Central memory CD8-positive, alpha-beta T cell (primary cell): ENCODE measurements at places on chromosomes 1 and 21.
A peak's percentile ranks its signal among the peaks of the same experiment; 100 is the strongest.

DNA sequence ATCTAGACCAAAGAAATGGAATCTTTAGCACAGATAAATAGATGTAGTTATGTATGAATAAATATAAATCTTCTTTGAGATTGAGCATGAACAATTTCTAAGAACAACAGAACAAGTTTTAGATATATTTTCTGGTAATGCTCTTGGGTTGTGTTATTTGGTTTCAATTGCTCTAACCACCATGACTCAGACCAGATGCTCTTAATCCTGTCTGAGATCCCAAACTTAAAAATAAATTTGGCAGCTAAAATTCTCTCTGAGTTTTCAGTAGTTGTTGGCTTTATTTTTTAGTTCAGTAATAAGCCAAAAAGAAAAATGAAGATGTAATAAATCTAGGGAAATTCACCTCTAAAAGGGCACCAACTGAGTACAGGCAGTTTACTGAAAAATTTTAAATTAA lies 1693.4 kb downstream of the NCAM2 start:
- H3K36me3 ChIP-seq: no peaks in the 10 kb centered on the region
- no peak overlapping the region for H3K27ac ChIP-seq
- H3K4me1 ChIP-seq: no peaks in the 10 kb centered on the region
- H3K4me3 ChIP-seq: no peak overlapping the region

DNA sequence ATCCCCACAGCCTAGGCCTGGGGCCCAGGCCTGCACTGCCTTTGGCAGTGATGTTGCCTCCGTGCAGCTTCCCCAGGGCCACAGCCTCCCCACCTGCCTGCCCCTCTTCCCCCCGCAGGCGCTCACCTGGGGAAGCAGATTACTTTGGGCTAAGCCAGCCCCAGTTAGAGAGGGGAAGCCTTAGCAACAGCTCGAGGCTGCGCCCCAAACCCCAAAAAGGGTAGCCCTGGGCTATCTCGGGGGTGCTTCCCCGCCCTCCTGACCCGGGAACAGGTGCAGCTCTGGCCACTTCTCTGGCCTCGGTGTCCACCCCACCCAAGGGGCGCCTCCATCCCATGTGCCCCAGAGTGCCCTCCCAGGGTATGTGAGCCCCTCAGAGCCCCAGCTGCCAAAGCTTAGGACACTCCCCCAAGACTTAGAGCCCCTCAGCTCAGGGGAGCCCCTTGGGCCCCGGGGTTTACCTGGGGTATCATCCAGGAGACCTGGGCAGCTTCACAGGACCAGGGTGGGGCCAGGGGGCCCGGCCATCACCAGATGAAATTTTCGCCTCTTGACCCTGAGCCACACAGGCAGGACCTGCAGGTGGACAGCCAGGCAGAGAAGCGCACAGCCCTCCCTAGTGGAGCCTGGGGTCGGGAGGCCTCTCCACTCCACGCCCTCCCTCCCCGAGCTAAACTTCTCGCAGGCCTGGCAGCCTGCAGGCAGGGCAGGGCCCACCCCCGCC lies 3.3 kb upstream of the TTC34 start:
- H3K27ac ChIP-seq: no peak overlapping the region
- no peak overlapping the region for H3K4me3 ChIP-seq
- H3K4me1 ChIP-seq: no peaks in the 10 kb centered on the region
- peaks cover 2% of the 10 kb centered on the region for H3K36me3 ChIP-seq
- peaks cover 27% of the 10 kb centered on the region for H3K27me3 ChIP-seq

DNA sequence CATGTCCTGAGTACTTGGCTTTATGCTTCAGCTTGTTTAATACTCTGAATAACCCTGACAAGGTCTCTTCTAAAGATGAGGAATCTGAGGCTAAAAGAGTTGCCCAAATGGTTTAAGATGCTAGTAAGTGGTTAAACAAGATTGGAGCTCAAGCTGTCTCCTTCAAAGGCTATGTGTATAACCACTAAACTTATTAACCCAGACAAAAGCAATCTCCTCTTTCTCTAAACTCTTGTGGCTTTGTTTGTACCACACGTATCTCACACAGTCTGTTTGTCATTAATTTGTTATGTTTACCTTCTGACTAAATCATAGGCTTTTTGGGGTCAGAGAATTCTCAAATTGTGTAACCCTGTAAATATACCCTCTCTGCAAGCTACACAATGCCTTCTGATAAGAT lies 89.9 kb downstream of the HMCN1 start:
- no peak for DNase-seq
- H3K36me3 ChIP-seq: peaks cover 1% of the 10 kb centered on the region
- no peak overlapping the region for H3K4me3 ChIP-seq
- H3K4me1 ChIP-seq: no peaks in the 10 kb centered on the region
- H3K27me3 ChIP-seq: peaks cover 40% of the 10 kb centered on the region

DNA sequence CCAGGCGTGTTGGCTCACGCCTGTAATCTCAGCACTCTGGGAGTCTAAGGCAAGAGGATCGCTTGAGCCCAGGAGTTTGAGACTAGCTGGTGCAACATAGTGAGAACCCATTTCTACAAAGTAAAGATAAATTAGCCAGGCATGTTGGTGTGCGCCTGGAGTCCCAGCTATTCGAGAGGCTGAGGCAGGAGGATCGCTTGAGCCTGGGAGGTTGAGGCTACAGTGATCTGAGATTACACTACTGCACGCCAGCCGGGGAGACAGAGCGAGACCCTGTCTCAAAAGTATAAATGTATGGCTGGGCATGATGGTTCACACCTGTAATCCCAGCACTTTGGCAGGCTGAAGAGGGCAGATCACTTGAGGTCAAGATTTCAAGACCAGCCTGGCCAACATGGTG lies 51.5 kb upstream of the LBR start:
- no peaks in the 10 kb centered on the region for H3K36me3 ChIP-seq
- no peak overlapping the region for H3K4me3 ChIP-seq
- DNase-seq: no peak

GRCh38 chr1:35270836-35271235 lies 2.3 kb downstream of the ZMYM4 start:
- H3K4me3 ChIP-seq: peak overlapping the region; percentile 8
- H3K36me3 ChIP-seq: peaks cover 11% of the 10 kb centered on the region
- H3K4me1 ChIP-seq: peaks cover 29% of the 10 kb centered on the region
- no peak overlapping the region for H3K27ac ChIP-seq
- no peak for DNase-seq

GRCh38 chr1:84957966-84958365 lies 38.9 kb downstream of the MCOLN2 start:
- peaks cover 11% of the 10 kb centered on the region for H3K4me1 ChIP-seq
- DNase-seq: no peak
- H3K27ac ChIP-seq: no peak overlapping the region
- no peaks in the 10 kb centered on the region for H3K27me3 ChIP-seq

- H3K36me3 ChIP-seq: no peaks in the 10 kb centered on the region
- H3K27me3 ChIP-seq: peaks cover 92% of the 10 kb centered on the region
- peak overlapping the region; percentile 29 for H3K4me3 ChIP-seq
Observed at GRCh38 chr1:153346077-153346723, 2.4 kb downstream of the PGLYRP4 start.

DNA sequence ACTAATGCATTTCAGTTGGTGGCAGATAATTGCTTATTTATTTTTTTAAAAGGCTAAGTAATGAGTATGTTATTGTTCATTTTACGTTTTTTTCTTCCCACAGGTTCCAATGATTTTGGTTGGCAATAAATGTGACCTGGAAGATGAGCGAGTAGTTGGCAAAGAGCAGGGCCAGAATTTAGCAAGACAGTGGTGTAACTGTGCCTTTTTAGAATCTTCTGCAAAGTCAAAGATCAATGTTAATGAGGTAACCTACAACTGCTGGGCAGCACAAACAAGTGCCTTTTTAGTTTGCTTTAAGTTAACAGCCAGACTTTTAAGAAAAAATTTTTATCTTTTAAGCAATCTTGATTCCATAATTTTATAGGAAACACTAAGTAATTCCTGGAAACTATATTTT lies 35.0 kb downstream of the INKA2 start:
- peaks cover 63% of the 10 kb centered on the region for H3K36me3 ChIP-seq
- H3K4me1 ChIP-seq: peaks cover 6% of the 10 kb centered on the region
- peak overlapping the region; percentile 47 for H3K27ac ChIP-seq
- no peak overlapping the region for H3K4me3 ChIP-seq
- H3K27me3 ChIP-seq: no peaks in the 10 kb centered on the region

- H3K4me1 ChIP-seq: no peaks in the 10 kb centered on the region
- peaks cover 16% of the 10 kb centered on the region for H3K27me3 ChIP-seq
- H3K27ac ChIP-seq: no peak overlapping the region
- no peak for DNase-seq
- H3K4me3 ChIP-seq: no peak overlapping the region
Observed at GRCh38 chr1:48572646-48573258, 100.7 kb upstream of the SPATA6 start.

GRCh38 chr1:36874271-36875060 lies 159.8 kb downstream of the GRIK3 start:
- DNase-seq: no peak
- no peak overlapping the region for H3K4me3 ChIP-seq
- no peaks in the 10 kb centered on the region for H3K4me1 ChIP-seq
- no peak overlapping the region for H3K27ac ChIP-seq
- peaks cover 46% of the 10 kb centered on the region for H3K27me3 ChIP-seq

DNA sequence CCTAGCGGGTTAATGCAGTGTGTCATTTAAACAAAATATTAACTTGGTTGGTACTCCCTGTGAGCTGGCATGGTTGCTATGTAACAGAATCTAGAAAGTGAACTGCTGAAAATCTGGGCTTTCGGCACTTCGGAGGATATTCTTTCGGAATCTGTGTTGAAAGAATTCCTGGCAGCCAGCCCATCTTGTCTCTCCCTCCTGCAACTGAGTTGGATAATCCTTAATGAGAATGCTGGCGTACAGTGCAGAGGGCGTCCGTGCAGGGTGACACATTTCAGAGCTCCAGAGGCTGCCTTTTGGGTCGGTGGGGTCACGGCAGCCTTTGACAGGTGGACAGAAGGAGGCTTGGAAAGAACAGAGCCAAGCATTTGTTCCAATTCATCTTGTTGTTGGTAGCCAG lies 3.7 kb downstream of the KAZN start:
- H3K36me3 ChIP-seq: no peaks in the 10 kb centered on the region
- no peaks in the 10 kb centered on the region for H3K4me1 ChIP-seq
- H3K27ac ChIP-seq: no peak overlapping the region
- no peak overlapping the region for H3K4me3 ChIP-seq
